ENCODE measurements at places on chromosomes 1 and 21.

- DNase-seq, result no peak
Observed at GRCh38 chr1:228213917-228214808, 6.3 kb downstream of the OBSCN start.

DNA sequence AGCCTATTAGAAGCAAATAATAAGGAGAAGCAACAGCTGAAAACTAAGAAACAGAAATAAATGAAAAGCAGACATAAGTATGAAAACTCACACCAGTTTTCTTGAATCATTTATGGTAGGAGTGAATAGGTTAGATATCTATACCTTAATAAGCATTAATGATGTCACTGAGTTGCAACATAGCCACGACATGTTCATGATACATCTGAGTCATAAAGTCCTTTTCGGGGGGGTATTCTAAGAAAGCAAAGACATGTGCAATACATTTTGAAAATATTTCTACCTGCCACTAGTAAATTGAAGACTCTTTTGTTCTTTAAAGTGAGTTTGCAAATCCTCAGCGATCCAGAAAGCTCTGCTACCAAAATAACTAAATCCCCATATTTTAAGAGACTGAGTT is 7.2 kb downstream of the CD34 start:
- DNase-seq, result no peak

GRCh38 chr21:42309753-42310213 is 5.4 kb downstream of the TFF3 start:
- DNase-seq, result peak; percentile 71

GRCh38 chr1:56490619-56491018 is 88.7 kb downstream of the PLPP3 start:
- no peak for DNase-seq

DNA sequence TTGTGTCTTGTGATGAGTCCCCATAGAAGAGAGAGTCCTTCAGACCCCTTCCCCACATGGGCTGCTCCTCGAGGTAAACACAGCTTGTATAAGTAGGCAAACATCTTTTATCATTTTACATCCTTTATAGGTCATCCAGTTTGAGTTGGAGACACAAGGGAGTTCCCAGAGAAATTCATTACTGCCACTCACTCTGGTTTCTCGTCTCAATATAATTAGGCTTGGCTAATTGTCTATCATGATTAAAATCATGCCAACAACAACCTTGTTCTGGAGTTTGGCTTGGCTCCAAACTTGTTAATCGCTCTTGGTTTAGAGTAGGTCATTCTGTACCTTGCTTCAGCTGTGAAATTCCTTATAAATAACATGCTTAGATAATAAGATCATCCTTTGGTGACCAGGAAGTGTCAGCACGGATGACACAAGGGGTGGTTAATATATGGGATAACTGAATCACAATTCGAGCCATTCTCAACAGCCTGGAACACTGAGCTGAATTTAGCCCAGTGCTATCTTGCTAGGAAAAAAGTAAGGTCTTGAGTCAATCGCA is 70.7 kb upstream of the DAB1 start:
- no peak for DNase-seq

GRCh38 chr1:226107471-226108460 is 45.2 kb downstream of the H3-3A start:
- no peak for DNase-seq

- DNase-seq, result peak; percentile 12
Observed at GRCh38 chr1:55214934-55215193, 300 bp downstream of the USP24 start.

DNA sequence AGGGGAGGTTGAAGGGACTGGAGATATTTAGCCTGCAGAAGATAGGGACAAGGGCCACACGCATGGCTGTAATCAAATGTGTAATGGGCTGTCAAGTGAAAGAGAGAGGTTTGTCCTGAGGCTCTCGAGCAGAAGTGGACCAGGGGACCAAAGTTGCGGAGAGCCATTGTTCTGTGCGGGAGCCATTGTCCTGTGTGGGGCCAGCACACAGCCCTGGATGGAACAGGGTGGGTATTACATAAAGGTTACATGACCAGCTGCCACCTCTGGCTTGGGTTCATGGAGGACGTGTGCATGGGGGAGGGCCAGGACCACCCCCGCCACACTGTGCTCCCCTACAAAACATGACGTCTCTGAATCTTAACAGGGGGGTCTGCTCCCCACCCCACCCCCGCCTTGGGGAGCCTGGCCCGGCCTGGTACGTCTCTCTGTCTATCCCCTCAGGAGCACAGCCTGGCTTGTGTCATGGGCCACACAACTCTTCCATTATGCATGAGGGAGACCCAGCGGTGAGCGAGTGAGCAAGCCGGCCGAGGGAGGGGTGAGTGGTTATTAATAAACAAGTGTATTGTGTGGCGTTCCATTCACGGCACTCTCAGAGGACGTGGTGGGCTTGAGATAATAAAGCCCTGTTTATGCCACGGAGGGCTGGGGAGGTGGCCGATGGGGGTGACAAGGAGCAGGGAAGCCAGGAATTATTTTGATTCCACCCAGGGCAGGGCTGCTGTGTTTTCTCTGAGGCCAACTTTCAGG is at the start of gene NFASC:
Gene NFASC (plus strand): TSS at position 703 of the 753 bp plus-strand sequence. CDS start 73,454 bp downstream, outside the sequence.
- no peak for DNase-seq

DNA sequence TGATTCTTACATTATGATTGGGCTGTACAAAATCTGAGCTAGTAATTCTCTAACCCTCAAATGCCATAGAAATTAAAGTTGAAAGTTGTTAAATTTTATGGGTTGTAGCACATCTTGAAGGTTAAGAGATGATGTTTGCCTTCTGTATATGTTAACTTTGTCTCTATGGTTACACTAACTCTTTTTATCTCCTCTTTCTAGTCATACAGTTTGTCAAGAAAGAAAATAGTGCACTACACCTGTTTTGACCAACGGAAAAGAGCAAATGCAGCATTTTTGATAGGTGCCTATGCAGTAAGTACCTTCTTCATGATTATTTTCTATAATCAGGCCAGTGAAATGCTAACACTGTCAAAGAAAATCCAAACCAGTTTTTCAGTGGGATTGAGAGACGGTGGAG is 38.2 kb downstream of the CDC14A start:
- DNase-seq, result no peak

DNA sequence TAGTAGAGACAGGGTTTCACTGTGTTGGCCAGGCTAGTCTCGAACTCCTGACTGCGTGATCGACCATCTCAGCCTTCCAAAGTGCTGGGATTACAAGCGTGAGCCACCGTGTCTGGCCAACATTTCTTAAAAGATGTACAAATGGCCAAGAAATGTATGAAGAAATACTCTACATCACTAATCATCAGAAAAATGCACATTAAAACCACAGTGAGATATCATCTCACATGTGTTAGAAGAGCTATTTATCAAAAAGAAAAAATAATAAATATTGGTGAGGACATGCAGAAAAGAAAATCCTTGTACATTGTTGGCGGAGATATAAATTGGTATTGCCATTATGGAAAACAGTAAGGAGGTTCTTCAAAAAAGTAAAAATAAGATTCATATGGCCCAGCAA is 33.6 kb upstream of the TNFSF18 start:
- DNase-seq, result no peak

- no peak for DNase-seq
Observed at GRCh38 chr1:50950396-50950795, 9.7 kb downstream of the FAF1 start.

DNA sequence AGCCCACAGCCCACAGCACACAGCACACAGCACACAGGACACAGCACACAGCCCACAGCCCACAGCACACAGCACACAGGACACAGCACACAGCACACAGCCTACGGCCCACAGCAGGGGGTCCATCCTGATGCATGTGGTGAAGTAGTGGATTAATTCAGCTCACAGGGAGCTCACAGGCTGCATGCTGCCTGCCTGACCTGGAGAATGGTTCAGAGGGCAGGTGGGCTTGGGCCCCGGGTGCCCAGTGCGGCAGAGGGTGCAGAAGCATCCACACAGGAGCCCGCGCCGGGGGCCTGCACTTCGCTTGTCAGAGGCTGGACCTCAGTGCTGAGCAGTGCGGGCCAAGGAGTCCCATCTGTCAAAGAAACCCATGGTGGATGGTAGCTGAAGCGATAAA is 21.1 kb upstream of the AJAP1 start:
- no peak for DNase-seq

DNA sequence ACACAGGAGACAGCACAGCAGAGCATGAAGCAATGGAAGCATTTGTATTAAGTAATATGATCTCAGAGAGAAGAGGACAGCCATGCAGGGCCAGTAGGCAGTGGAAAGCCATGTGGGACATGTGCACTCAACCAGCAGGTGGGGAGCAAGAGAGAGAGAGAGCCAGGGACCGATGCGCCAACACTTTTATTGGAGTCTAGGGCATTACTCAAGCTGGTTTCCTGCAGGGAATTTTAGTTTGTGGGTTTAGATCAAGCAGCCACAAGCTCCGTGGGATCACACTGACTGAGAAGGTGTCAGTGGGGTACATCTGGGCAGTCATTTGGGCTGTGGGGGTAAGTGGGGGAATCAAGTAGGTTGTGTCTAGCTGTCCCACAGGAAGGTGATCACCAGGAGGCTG is 137.1 kb downstream of the PCBP3 start:
- no peak for DNase-seq

- no peak for DNase-seq
Observed at GRCh38 chr1:97277891-97278654, 556.5 kb downstream of the PTBP2 start.

- DNase-seq, result no peak
Observed at GRCh38 chr1:42966688-42967612, 8.3 kb upstream of the SLC2A1 start.

DNA sequence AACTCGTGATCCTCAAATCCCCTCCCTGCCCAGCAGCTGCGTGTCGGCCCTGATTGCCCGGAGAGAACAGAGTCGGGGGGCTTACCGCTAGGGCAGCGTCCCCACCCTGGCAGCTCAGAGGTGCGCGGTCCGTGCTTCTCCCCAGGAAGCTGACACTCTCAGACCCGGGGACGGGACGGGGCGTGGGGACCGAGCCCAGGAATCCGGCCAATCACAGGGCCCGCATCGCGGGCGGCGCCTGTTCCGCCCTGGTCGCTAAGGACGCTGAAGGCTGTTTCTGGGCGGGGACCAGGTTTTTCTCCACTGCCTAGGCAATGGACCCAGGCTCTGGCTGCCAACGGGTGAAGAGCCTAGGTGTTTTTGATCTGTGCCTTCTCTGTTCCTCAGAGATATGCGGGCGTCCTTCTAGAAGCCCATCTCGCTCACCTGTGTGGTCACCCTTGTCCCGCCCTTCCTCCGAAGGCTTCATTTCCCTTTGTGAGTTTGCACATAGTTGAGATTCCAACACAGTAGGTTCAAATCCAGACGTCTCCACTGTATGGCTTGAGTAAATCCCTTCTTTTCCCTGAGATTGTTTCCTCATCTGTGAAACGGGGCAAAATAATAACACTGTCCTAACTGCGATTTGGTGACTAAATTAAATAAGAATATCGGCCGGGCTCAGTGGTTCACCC is at the start of gene C1orf87:
Gene C1orf87 (minus strand): TSS at position 166 of the 674 bp plus-strand sequence. CDS start 1,127 bp downstream, outside the sequence.
- no peak for DNase-seq

GRCh38 chr1:183721041-183721440 is 67.9 kb upstream of the APOBEC4 start:
- no peak for DNase-seq

DNA sequence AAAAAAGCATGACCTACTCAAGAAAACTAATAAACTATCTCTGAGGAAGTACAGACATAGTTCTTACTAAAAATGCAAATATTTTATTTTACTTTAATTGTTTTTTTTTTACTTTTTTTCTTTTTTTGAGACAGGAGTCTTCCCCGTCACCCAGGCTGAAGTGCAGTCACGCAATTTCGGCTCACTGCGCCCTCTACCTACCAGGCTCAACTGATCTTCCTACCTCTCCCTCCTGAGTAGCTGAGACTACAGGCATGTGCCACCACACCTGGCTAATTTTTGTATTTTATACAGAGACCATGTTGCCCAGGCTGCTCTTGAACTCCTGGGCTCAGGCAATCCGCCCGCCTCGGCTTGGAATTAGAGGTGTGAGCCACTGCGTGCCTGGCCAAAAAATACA is 1263.1 kb downstream of the KCNT2 start:
- DNase-seq, result no peak

DNA sequence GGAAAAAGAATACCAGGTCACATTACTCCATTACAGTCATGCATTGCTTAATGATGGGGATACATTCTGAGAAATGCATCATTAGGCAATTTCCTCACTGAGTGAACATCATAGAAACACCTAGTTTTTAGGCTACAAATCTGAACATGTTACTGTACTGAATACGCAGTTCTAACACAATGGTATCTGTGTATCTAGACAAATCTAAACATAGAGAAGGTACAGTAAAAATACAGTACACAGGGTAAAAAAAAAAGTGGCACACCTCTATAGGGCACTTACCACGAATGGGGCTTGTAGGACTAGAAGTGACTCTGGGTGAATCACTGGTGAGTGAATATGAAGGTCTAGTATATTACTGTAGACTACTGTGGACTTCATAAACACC is 115.7 kb downstream of the AKT3 start:
- DNase-seq, result no peak

DNA sequence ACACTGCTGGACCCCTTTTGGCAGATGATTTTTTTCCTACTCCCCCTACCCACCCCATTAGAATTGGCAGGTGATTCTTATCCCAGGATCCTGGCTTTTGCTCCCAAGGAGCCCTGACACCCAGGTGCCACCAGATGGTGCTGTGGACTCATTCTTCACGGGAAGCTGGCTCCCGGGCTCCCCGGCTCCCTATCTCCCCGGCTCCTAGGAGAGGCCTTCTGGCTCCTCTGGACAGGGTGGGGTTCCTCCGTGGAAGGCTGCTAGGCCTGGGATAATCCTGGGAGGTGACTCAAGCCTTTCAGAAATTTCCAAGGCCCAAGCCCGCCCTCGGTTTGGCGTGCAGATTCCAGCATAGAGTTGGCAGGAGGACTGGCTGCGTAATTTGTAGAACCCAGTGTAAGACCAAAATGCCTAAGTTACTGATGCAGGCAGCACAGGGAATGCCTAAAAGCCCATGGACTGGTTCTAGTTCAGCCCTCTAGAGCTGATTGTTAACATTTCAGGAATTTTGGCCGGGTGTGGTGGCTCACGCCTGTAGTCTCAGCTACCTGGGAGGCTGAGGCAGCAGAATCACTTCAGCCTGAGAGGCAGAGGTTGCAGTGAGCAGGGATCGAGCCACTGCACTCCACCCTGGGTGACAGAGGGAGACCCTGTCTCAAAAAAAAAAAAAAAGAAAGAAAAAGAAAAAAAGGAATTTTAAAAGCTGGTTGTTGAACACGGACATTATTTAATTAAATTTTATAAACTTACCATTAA is 6.8 kb upstream of the BSDC1 start:
- peak; percentile 40 for DNase-seq

DNA sequence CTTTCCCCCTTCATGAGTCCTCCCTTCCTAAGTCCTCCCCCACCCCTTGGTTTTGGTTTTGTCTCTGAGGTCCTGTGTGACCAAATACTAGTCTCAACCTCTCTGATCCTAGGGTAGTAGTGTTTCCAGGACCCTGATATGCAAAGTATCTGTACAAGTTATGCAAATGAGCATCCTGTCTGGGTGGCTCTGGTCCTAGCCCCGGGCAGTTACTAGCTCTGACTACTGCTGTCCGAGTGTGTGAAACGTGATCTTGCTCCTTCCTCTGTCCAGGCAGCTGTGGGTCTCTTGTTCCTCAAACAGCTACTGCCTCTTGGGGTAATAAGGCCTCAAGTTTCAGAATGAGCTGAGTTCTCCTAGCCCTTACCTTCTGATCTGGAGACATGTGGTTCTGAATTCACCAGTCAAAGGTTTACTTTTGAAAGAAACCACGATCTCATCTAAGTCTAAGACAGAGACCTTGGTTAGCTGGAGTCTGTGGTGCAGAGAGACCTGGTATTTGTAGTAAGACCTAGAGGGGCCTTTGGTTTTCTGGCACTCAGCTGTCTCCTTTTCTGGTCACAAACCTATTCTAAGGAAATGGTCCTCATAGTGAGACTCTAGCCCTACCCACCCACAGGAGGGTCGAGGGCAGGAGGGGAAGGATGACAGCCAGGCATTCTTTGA is 31.0 kb upstream of the IL19 start:
- no peak for DNase-seq

Data from activated CD4-positive, alpha-beta T cell treated with anti-CD3 and anti-CD28 coated beads for 4 hours (primary cell).